Stimulated activated CD8-positive, alpha-beta memory T cell treated with anti-CD3 and anti-CD28 coated beads, Interleukin-12 subunit alpha, Interleukin-12 subunit beta, amount 100 ng/mL, for 4 hours (primary cell): ENCODE measurements at places on chromosomes 2 and 18.

- no peak for DNase-seq
Measured at GRCh38 chr18:39607034-39607433, 2041.4 kb upstream of the CELF4 start.

DNA sequence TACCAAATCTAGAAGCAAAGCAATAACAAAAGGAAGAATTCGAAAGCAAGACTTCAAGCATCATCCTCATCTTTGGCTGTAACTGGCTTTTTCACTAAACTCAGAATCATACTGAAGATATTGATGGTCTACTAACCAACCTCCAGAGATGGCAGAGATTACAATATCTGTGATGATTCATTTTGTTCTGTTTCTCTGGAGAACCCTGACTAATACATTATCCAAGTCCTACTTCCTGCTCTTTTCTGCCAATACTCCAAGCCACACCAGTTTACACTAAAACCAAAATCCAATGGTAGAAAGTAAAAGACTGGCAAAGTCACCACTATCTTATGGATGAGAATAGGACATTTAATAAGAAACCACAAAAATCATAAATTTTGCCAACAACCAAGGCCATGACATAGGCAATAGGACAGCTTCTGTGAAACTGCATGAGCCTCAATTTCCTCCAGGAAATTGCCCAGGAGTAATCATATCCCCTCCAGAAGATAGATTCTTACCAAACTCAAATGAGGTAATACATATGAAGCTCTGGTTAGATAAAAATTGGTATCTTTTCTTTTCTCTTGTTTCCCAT is 159.8 kb downstream of the METTL4 start:
- no peak for DNase-seq

- no peak for DNase-seq
Measured at GRCh38 chr2:206250041-206250897, 24.2 kb upstream of the ZDBF2 start.

DNA sequence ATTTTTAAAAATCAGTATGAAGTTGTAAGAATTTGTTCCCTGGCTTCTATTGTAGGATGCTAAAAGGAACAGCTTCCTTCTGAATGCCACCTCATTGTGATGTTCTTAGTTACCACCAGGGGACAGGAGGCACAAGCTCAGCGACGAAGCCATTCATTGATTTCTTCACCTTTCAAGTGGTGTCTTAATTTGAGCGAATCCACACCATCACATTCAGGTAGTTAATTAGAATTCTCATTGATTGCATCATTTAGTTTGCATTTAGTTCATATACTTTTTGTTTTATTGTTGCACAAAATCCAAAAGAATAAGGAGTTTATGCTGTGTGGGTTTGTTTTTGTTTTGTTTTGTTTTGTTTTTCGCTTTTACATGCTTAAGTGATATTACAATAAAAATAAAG is 23.1 kb downstream of the CYP27C1 start:
- DNase-seq: no peak

GRCh38 chr18:23121133-23121532 is 14.2 kb upstream of the CABLES1 start:
- DNase-seq: no peak

DNA sequence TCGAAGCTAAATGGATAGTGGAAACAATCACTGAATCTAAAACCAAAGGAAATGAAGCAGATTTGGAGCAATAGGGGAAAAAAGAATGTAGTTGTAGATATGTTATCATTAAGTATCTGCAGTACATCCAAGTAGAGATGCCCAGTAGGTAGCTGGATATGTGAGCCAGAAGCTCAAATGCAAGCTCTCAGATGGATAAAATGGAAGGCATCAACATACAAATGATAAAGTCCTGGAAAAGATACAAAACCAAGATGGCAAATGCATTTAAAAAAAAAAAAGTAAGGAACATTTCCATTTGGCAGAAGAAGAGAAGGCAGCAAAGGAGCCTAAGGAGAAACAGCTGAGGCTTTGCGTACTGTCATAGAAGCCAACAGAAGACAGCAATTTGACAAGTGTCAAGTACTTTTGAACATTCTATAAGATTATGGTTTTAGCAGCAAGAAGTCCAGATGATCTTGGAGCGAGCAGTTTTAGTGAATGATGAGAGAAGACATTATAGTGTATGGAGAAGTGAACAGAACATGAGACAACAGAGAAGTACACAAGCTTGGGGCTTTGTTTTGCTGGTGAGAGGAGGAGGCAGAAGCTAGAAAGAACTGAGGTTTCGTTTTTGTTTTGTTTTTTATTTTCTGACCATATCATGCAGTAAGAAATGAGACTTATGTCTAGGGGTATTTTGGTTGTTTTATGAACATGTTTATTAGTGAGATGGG is 18.3 kb downstream of the ROCK2 start:
- no peak for DNase-seq

DNA sequence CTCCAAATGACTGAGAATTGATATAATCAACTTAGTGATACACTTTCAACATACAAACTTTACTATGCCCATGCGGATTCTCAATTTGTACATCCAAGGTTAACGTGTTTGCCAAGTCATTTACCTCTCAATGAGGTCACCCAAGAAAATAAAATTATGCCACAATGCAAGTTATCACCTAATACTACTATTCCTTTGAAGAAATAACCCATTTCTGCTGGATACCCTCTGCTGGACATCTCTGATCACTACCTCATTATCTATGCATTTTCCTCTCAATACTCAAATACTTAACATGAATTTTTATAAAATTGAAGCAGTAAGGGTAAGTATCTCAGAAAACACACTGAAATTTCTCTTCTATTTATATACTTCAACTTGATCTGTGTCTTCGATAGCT is 12.7 kb downstream of the HNRNPLL start:
- DNase-seq: no peak

GRCh38 chr2:8877332-8877731 is 39.9 kb upstream of the KIDINS220 start:
- DNase-seq: no peak

DNA sequence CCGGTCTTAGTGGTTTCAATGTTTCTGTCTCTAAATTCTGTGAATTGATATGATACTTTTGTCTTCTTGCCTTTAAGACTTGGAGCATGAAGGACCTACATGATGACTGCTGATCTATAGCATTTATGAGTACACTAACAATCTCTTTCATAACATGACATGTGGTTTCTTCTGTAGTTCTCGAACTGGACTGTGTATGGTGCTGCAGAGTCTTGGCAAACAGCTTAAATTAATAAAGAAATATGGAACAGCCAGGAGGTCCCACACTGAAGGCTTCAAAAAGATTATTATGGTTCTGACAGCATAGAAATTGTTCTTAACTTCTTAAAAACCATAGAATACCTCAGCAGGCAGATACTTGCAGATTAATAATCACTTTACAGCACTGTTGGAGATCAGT is 145.0 kb downstream of the DCC start:
- no peak for DNase-seq

- no peak for DNase-seq
Measured at GRCh38 chr2:62415518-62415917, 90.5 kb downstream of the TMEM17 start.

DNA sequence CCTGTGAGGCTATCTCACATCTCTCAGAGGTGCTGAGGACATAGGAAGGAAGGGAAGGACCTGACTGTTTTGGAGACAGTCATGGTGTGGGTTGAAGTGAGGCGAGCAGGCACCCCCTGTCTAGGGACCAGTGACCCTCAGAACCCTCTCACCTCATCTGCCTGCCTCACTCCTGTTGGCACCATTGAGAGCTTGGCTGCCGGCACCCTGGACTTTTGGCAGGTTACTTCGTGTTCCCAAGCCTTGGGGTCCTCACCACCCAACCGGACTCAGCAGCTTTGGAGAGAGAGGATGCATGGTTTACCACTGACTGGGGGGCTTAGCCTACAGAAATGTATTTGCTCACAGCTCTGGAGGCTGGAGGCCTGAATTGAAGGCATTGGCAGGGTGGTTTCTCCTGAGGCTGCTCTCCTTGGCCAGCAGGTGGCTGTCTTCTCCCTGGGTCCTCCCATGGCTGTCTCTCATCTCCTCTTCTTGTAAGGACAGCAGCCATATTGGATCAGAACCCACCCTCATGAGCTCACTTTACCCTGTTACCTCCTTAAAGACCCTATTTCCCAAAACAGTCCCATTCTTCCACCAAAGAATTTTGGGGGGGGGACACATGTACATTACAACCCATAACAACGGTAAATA is 142.0 kb downstream of the TSN start:
- DNase-seq: no peak

GRCh38 chr2:138123741-138124140 is 159.5 kb downstream of the HNMT start:
- DNase-seq: no peak

GRCh38 chr2:219650426-219651248 is 23.2 kb downstream of the SLC4A3 start:
- no peak for DNase-seq

GRCh38 chr18:6255886-6256285 is 158.8 kb downstream of the L3MBTL4 start:
- no peak for DNase-seq

- DNase-seq: no peak
Measured at GRCh38 chr2:233369897-233370685, 15.8 kb downstream of the DGKD start.

DNA sequence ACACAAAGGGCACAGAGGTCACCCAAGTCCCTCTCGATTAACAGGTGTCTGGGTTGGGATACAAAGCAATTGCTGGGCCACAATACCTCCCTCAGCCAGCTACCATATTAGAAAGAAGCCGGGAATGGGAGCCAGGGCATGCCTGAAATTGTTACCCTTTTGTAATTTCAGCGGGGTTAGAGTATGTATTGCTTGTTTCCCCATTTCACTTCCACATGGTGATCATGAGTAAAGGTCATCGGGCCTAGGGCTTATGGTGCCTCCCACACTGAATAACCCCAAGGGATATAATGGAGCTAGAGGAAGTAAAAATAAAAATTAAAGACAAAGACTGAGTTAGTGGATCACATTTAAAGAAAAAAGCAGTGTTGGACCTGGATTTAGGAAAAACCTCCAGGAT is 437.2 kb upstream of the KLHL29 start:
- no peak for DNase-seq

DNA sequence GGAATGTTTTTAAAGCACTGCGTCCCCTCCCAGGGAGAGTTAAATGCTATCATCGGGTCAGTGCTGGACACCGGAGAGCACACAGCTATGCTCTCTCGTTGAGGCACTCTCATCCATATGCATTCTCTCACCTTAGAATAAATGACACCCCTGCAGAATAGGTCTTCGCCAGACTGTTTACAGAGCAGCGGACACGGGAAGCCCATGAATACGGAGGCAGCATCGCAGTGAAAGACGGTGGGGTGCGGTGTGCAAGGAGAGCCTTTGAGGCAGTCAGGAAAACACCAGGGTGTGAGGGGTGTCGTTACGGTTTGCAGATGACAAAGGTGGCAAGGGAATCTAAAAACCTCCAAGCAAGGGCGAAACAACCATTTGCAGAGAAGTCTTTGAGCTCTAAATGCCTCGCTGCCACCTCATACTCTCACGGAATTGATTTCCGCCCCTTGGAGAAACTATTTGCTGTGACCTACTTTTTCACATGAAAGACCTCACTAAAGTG is 169.2 kb upstream of the FHL2 start:
- DNase-seq: no peak

GRCh38 chr2:102278720-102279390 is 32.5 kb upstream of the IL1RL1 start:
- DNase-seq: no peak

DNA sequence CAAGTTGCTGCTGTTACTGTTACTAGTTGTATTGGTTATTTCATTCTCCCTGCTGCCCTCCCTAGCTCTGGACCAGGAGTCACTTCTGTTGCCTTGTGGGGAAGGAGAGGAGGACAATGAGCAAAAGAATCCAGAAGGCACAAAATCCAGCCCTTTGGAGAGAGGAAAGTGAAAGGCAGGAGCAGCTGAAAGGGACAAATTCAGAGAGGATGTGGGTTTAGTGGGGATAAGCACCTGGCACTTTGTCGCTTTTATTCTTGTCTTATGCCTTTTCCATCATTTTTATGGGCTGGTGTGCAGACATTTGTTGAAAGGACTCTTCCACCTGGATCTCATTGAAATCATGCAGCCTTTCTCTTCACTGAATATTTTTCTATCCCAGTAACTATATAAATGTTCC is 24.3 kb upstream of the LTBP1 start:
- no peak for DNase-seq

DNA sequence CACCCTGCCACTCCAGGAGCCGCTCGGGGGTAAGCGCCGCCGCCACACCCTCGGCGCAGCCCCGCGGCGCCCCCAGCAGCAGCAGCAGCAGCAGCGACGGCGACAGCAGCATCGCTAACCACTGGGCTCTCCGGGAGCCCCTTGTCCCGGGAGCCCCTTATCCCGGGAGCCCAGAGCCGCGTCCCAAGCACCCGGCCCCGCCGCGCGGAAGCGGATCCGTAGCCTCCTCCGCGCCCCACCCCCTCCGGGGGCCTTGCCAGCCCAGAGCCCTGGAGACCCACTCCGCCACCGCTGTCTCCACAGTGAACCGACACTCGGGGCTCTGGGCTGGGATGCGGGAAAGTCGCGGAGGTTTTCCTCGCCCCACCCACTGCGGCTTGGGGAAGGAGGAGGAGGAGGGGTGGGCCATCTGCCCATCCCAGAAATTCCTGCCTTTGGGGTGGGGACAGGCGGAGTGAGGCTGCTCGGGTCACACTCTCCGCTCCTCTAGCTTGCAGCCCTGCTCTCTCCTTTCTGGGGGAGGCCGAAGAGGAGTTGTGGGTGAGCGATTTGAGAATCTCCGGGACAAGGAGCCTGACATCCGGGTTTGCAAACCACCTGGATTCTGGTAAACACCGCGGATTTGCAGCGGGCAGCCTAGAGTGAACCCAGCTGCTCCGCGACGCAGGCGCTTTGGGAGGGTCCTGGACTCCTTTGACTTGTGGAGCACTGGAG is at the start of gene PLA2R1:
PLA2R1 (minus strand) TSS at position 324 of the 714 bp plus-strand sequence; CDS start at position 112, 212 bp downstream.
- DNase-seq: no peak

- no peak for DNase-seq
Measured at GRCh38 chr2:218824004-218824403, 7.6 kb downstream of the PRKAG3 start.

- no peak for DNase-seq
Measured at GRCh38 chr2:96839875-96840850, 3.7 kb downstream of the ANKRD23 start.

DNA sequence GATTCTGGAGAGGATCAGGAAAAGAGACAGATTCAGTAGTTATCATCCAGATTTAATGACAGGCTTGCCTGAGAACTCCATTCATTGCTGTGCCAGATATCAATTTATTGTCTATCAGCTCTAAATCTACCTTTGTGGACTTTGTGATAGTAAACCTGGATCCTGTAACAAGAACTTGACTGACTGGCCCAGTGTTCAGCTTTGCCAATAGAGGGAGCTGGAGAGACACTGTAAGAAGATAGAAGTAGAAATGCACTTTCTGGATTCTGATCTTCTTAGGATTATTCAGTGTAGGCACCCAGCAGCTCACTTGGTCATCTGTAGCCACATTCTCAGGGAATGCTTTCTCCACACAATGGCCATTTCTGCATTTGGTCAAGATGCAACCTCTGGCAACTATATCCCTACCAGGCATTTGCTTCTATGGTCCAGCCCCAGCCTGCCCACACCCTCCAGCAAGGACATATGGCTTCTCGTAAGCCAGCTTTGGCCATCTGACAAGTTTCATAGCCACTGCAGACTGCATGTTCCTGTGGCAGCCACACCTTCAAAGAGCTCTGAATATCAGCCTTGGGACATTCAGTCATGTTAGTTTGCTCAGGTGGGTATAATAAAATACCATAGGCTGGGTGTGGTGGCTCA is 6.1 kb upstream of the SERPINB8 start:
- DNase-seq: no peak

- no peak for DNase-seq
Measured at GRCh38 chr18:79133724-79134123, 64.5 kb downstream of the ATP9B start.
